ENCODE measurements at places on chromosomes 4 and X.

DNA sequence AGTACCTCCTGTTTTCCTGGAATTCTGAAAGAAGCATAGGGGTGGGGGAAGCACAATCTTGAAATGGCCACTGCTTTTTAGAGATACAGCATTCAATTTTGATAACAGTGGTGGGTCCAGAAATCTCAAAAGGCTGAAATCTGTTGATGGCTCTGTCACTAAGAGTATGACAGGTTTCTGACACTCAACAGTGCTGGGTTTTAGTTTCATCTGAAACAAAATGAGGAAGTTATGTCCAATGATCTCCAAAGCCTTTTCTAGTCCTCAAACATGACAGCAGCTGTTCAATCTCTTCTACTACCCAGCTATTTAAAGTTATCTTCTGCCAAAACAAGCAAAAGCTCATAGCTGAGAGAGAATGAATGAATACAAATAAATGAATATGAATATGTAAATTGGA lies 110.5 kb downstream of the IL1RAPL1 start:
- DNase-seq, result no peak

DNA sequence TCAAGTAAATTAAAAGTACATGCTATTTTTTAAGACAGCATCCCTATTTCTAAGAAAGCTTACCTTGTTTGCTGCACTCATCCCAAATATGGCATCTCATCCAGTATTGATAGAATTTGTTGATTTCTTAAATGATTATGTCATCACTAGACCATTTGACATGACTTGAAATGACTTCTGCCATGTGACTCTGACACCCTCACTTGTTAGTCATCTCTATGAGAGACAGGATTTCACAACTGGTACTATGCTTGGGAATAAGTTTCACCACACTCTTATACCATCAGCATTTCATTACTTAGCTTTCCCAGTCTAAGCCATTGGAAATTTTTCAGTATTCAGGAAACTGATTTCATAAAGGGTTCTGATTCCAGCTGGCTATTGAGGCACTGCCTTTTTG lies 55.3 kb downstream of the TMPRSS11F start:
- no peak for DNase-seq

GRCh38 chrX:107707866-107708265 lies 67.7 kb downstream of the TSC22D3 start:
- no peak for DNase-seq

- DNase-seq, result no peak
Measured at GRCh38 chrX:69032601-69033000, 132.7 kb downstream of the PJA1 start.

GRCh38 chrX:40947276-40947675 lies 138.0 kb upstream of the USP9X start:
- DNase-seq, result no peak

GRCh38 chrX:20863649-20864048 lies 510.6 kb upstream of the CNKSR2 start:
- DNase-seq, result no peak

DNA sequence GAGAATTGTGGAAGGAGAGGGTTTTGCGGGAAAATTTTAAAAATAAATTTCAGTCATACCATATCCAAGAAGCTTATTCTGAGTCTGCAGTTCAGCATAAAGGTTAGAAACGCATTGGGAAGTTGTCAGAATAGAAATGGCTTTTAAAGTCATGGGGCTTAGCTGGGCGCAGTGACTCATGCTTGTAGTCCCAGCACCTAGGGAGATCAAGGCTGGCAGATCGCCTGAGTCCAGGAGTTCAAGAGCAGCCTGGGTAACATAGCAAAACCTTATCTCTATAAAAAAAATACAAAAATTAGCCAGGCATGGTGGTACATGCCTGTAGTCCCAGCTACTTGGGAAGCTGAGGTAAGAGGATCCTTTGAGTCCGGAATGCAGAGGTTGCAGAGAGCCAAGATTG lies 3.9 kb upstream of the PLA2G12A start:
- no peak for DNase-seq

GRCh38 chr4:140281828-140282552 lies 91.5 kb upstream of the SCOC start:
- DNase-seq, result no peak

GRCh38 chrX:63250253-63250868 lies 100.8 kb downstream of the SPIN4 start:
- DNase-seq, result no peak
